ENCODE measurements at places on chromosomes 7 and 10.

- DNase-seq: no peak
Observed at GRCh38 chr7:157671358-157672255, 334.8 kb downstream of the DNAJB6 start.

DNA sequence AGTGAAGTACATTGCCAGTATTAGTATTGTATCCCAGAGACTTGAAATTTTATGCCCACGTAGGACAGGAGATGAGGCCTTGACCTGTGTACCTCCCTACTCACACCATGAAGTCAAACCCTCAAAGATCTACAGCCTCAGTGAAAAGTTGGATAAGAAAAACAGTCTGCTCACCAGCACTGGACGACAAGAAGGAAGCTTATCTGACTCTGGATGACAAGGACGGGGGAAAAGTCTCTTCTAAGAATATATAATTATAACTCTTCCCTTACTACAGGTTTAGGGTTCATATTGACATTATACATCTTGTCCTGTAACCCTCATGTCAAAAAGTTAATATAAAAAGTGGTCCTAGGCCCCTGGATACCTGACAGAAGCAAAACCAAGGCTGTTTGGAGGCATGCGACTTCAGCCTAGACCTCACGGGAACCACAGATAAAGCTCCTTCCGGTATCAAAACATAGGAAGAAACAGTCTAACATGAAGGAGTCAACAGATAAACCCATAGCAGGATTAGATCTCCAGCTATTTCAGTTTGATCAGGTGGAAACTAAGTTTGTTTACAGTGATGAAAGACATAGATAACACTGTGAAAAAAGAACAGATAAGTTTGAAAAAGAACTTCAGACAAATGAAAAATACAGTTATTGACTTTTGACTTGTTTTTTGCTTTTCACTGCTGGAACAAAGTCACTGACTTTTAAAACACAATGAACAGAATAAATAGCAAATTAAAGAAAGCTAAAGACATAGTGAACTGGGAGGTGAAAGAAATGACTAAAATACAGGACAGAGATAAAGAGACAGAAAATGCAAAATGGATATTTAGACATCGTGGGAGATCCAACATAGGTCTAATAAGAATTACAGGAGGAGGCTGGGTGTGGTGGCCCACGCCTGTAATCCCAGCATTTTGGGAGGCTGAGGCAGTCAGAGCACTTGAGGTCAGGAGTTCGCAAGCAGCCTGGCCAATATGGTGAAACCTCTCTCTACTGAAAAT, 145.9 kb downstream of the PHTF2 start:
- no peak for DNase-seq

- no peak for DNase-seq
Observed at GRCh38 chr7:91064938-91065337, 199.3 kb upstream of the FZD1 start.

DNA sequence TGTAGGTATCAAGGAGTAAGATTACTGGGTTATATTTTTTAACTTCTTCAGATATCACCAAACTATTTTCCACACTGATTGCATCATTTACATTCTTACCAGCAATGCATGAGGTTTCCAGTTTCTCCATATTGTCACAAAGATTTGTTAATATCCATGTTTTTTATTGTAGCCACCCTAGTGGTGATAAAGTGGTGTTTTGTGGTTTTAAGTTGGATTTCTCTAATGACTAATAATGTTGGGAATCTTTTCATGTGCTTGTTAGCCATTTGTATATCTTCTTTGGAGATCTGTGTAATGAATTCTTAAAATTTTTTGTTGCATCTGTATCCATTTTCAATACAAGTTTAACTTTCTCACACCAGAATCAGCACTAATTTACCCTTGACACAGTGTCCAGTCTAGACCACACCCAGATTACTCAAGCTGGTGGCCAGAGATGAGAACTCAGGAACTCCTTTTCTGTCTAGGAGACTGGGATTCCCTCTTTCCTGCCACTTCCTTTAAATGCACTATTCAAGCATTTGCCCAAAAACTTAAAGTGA, 67.0 kb upstream of the PLXDC2 start:
- DNase-seq: no peak

- no peak for DNase-seq
Observed at GRCh38 chr7:105910172-105910571, 33.8 kb upstream of the ATXN7L1 start.

DNA sequence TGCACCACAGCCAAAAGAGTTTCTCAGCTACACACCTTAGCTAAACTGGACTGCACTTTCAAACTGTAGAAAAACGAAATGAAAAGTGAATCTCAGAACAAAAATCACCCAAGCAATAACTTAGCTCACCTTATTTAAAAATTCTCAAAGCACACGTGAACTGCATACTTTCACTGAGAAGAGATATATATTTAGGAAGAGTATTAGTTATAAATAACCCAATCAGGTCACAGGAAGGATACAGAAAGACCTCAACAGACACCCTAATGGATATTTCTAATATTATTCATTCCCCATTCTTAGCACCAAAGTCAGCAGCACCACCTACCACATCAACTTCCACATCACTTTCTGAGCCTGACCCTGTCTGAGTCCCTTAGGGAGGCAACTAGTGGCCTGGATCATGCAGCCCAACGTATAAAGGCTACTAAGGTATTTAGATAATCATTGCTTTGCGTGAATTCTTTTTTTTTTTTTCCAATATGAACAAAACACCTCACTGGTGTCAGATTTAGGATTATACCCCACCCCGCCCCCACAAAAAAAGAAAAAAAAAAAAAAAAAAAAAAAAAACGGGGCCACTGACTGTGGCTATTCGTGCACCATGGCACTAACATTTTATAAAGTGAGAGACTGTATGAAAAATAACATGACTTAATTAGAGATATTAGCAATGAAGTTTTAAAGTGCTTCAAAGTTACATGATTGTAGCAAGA, 2.6 kb downstream of the ABI1 start:
- peak; percentile 33 for DNase-seq
